Stimulated activated CD8-positive, alpha-beta memory T cell treated with anti-CD3 and anti-CD28 coated beads, Interleukin-4, amount 100 ng/mL, for 1 hour (primary cell): ENCODE measurements at places on chromosomes 1 and 21.
A peak's percentile ranks its signal among the peaks of the same experiment; 100 is the strongest.

DNA sequence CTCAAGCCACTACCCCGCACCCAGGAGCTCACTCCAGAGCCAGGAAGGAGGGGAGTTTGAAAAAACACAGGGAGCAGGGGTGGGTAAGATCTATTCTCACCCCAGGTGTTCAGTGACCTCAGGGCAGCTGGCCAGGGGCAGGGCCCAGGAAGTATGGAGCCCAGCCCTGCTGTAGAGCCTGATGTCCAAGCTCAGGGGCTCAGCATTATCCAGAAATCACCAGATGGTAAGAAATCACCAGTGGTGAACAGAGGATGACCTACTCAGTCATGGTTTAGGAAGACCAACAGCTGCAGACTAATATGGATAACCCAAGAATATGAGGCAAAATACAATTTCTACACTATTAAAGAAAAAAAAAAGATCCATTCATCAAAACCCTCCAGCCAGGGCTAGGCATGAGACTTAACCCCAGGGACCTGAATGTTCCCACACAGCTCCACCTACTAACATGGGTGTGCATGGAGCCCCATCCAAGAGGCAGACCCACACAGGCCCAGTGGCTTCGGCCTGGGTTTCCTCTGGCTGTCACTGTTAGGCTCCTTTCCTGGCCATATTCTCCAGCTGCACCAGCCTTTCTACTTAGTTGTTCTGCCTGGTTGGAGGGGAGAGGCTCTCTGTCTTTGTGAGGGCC lies 67.6 kb downstream of the KCNN3 start:
- DNase-seq: no peak

DNA sequence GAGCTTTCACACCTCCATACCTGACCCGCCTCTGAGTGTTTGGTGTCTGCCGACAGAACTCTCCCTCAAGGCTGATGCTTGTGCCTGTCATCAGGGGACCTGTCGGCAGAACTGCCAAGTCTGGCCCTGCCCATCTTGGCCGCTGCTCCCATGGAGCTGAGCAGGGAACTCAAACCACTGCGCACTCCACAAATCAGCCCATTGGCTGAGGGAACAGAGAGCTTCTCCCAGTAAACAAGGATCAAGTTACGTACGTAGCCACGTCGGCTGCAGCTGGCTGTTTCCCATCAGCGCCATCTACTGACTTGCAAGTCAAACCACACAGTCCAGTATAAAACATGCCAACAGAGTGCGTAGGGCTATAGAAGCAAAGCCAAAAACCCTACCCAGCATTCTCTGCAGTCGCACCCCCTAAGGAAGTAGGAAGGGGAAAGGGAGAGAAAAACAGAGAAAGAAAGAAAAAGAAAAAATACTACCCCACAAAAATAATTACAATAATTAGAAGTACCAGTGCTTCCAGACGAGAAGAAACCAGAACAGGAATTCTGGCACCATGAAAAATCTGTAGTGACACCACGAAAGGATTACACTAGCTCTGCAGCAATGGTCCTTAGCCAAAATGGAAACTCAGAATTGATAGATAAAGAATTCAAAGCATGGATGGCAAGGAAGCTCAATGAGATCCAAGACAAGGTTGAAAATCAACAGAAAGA lies 13.1 kb downstream of the KRTAP13-1 start:
- DNase-seq: no peak

- DNase-seq: no peak
Measured at GRCh38 chr1:170692866-170693575, 29.1 kb downstream of the PRRX1 start.

DNA sequence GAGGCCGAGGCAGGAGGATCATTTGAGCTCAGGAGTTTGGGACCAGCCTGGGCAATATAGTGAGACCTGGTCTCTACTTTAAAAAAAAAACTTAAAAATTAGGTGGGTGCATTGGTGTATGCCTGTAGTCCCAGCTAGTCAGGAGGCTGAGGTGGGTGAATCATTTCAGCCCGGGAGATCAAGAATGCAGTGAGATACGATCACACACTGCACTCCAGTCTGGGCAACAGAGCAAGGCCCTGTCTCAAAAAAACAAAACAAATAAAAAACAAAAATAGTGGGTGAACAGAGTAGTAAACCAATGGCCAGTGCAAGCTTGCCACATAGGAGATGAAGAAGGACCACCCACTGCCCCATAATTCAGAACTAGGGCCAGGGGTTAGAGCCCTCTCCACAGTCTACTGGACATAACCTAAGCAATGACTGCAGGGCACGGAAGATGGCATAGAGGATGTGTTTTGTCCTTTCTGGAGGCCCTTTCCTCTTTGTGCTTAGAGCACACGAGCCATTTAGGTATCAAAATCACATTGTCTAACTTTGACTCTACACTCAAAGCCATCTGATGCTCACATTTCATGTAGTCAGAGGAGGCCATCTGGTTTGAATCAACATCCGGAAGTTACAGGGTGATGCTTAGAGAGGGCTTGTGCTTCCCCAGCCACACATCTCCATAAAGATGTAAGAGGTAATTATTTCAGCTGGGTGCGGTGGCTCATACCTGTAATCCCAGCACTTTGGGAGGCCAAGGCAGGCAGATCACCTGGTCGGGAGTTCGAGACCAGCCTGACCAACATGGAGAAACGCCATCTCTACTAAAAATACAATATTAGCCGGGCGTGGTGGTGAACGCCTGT lies 12.6 kb downstream of the CD2 start:
- DNase-seq: no peak

GRCh38 chr1:7101187-7101586 lies 315.9 kb downstream of the CAMTA1 start:
- DNase-seq: no peak

DNA sequence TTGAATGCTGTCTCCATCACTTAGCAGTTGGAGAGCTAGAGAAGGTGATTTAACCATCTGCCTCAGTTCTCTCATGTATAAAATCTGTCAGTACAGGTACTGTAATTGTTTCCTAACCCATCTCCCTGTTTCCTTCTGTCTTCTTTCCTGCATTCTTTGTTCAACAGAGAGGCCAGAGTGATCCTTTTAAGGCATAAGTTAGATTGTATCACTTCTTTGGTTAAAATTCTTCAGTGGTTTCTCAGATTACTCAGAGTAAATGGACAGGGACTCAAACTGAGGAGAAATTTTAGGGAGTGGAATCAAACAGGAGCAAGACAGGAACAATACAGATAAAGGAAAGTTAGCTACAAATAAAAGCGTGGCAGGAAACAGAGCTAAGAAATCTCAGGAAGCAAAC lies 45.2 kb upstream of the SSX2IP start:
- DNase-seq: no peak

DNA sequence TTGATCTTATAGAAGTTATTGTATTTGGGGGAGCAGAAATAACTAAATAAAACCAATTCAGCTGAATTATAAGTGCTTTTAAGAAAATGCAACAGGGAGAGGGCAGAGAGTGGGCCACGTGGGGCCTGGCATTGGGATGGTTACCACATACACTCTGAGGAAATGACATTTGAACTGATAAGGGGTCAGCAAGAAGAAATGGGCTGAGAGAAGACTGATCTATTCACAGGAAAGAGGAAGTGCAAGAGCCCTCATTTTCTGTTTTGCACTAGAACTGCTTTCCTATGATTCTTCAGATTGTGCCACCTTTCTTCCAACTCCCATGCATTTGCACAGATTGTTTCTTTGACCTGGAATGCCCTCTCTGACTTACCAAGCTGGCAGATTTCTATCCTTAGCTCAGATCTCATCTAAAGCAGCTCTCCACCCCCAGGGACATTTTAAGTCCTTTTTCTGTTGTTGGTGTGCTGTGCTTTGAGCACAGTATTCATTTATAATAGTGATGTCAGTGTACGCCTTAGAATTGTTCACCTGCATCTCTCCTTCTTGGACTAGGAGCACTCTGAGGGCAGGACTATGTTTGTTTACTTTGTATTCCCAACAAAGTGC lies 115.9 kb downstream of the FGGY start:
- no peak for DNase-seq

DNA sequence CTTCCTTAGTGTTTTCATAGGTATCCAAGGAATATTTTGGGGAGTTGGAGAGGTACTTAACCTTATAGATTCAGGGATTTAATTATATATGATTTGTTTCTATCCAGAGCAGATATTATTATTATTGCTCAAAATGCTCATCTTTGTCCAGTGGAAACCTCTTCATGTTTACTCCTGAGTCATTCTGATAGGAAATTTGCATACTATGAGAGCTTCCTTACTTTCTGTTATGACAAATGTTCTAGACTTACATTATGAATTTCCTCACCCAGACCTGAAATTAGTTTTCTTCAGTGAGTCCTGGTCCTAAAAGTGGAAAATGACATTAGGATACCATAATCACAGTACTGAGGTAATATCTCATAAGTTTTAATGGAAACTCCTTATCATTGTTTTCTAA lies 57.5 kb upstream of the PLPPR5 start:
- no peak for DNase-seq

DNA sequence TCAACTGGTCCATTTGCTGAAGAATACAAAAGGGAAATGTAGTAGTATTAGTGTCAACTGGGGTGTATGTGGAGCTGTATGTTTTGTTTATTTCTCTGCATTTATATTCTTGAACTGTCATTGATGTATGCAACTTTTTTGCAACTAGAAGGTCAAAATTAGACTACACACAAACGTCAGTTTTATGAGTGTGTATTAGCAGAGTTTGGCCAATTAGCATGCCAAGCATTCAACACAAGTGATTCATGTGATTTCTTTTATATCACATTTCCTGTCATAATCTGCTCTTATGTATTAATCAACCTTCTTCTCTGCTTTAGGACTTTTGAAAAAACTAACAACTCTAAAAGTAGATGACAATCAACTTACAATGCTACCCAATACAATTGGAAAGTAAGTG lies 211.1 kb downstream of the LRRC40 start:
- no peak for DNase-seq

GRCh38 chr1:40630488-40631223 lies 34.8 kb downstream of the RIMS3 start:
- DNase-seq: no peak

DNA sequence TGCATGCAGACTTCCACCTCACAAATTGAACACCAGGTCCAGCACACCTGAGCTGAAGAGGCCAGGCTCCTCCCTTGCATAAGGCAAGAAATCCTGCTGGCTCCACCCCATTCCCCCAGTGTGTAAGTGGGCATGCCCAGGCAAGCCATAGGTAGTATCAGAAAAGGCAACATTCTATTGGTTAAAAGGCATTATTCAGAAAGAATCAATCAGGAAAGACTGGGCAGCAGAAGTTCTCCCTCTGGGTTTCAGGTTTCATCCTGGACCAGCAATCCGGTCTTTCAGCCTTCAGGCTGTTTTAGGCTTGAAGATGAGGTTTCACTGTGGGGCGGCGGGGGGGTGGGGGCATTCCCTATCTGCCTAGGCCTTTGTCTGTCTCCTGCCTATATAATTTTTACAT lies 42.0 kb upstream of the LHX8 start:
- DNase-seq: no peak

DNA sequence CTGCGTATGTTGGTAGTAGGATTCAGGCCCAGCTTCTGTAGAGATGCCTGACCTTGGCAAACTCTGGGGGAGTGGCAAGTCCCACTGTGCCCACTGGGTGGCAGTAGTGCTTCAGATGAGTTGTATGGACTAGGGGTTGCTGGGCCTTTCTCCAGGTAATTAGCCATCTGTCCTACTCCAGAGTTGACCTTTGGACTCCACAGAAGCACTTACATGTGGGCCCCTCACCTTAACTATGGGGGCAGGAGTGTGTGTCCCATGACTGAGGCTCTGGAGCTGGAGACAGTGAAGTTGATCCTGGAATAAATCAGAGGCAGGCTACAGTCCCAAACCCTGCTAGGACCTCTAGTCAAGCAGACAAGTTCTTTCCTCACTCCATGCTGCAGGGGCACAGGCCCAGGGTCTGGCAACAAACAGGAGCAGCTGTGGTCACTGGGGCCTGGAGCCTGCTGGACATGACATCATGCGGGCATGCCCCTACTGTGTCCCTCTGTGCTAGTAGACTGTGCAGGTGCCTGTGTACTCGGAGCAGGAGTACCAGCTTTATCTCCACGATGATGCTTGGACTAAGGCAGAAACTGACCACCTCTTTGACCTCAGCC lies 4.6 kb downstream of the DMAP1 start:
- DNase-seq: peak; percentile 40

DNA sequence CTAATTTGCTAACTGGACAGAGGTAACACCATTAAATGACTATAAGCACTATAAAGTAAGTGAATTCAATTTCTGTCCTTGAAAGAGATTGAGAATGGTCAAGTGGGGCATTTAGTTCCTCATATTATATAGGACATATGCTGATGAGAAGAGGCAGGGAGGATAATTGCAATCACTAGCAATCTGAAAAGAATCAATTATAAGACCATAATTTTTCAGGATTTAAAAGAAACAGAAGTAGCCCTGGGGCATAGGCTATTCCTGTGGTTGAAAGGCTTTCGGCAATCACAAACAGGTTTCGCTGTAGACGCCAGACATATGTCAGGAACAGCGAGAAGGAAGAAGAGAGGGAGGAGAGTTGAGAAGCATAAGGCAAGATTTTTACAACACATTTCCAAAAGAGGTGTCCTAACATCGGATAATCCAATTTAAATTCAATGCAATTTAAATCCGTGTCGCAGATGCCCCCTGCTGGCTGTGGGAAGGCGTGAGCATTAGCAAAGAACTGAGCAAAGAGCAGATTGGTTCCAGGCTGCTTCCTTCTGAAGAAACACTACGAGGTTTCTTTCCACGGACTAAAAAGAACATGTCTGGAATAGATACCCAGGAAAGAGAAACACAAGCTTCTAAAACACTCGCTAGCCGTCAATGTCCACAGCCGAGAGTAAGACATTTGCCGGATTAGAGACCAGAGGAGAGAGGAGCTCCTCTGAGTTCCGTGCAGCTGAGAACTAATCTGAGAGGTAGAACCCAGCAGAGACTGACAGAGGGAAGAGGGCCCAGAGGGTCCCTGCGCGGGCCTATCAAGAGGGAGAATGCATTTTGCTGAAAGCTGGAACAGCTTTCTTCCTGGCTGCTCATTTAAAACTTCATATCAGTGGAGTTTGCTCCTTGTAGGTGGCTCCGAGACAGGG lies 27.9 kb downstream of the RGS5 start:
- no peak for DNase-seq

DNA sequence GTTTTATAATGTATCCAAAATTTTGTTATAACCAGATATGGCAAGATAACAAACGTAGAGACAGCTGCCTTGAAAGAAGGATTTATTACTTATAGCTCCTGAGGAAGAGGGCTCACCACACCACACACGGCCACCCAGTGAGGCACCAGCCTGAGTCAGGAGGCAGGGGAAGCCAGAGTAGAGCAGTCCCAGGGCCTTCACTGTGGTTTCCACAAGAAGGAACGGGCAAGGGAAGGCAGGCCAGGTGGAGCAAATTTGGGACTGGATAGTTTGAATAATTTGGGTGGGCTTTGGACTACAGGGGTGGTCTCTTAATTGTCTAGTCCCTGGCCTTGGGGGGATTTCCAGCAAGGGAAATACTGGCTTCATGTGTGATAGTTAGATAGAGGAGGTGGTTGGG lies 72.5 kb downstream of the RRAGC start:
- DNase-seq: no peak

- no peak for DNase-seq
Measured at GRCh38 chr1:29218223-29218622, 12.5 kb downstream of the MECR start.

- DNase-seq: no peak
Measured at GRCh38 chr1:240031009-240031408, 60.7 kb upstream of the FMN2 start.
